ENCODE measurements at places on chromosomes 11 and 22.
A peak's percentile ranks its signal among the peaks of the same experiment; 100 is the strongest.

GRCh38 chr22:31019191-31019930, 50.3 kb downstream of the TUG1 start:
- no peak for DNase-seq
- H3K36me3 ChIP-seq: no peaks in the 10 kb centered on the region
- no peak overlapping the region for H3K27ac ChIP-seq
- no peaks in the 10 kb centered on the region for H3K4me1 ChIP-seq
- peaks cover 6% of the 10 kb centered on the region for H3K27me3 ChIP-seq
- no peak overlapping the region for H3K4me3 ChIP-seq

DNA sequence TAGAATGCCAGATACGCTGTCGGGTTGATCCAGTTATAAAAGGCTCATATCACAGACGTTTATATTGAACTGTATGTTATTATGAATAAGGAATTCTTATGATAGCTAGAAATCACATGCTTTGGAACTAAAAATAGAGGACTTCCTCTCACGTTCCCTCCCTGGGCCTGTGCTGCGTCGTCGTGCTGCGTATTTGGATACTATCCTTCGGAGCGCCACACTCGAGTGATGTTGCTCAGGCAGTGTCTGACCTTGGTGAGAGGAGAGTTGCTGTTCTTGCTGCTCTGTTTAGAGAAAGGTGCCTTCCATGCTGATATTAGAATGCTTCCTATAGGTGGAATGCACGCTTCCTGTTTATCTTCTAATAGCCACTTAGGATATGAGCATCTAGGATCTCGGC, 20.2 kb upstream of the ST14 start:
- peaks cover 13% of the 10 kb centered on the region for H3K4me1 ChIP-seq
- no peak overlapping the region for H3K27ac ChIP-seq
- H3K36me3 ChIP-seq: peaks cover 82% of the 10 kb centered on the region
- DNase-seq: no peak
- H3K27me3 ChIP-seq: no peaks in the 10 kb centered on the region

GRCh38 chr22:24096758-24097115, 84.5 kb upstream of the SUSD2 start:
- H3K4me3 ChIP-seq: no peak overlapping the region
- H3K4me1 ChIP-seq: no peaks in the 10 kb centered on the region
- no peak overlapping the region for H3K27ac ChIP-seq
- peaks cover 29% of the 10 kb centered on the region for H3K36me3 ChIP-seq

GRCh38 chr11:16946477-16947282, 67.5 kb downstream of the PLEKHA7 start:
- H3K4me1 ChIP-seq: peaks cover 28% of the 10 kb centered on the region
- no peaks in the 10 kb centered on the region for H3K36me3 ChIP-seq
- peaks cover 7% of the 10 kb centered on the region for H3K27me3 ChIP-seq
- DNase-seq: peak; percentile 15
- no peak overlapping the region for H3K4me3 ChIP-seq

DNA sequence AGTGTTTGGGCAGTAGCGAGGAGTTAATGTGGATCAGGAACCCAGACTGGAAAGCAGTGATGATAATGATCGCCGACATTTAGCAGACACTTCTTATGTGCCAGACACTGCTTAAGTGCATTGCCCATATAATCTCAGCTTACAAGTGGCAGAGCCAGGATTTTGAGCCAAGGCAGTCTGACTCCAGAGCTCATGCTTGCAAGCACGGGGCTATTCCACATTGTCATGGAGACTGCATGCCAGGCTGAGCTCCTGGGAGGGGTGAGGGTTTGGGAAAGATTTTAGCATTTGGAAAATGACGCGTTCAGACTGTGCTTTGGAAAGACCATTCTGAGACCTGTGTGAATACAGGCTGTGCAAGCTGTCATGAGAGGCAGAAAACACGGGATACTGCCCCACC, 302.7 kb downstream of the DDX10 start:
- no peak overlapping the region for H3K4me3 ChIP-seq
- DNase-seq: no peak
- peaks cover 5% of the 10 kb centered on the region for H3K27me3 ChIP-seq
- no peaks in the 10 kb centered on the region for H3K36me3 ChIP-seq

GRCh38 chr22:36918586-36919284, 5.3 kb downstream of the CSF2RB start:
- peaks cover 19% of the 10 kb centered on the region for H3K4me1 ChIP-seq
- peaks cover 40% of the 10 kb centered on the region for H3K27me3 ChIP-seq
- no peak for DNase-seq
- no peak overlapping the region for H3K4me3 ChIP-seq

- no peaks in the 10 kb centered on the region for H3K36me3 ChIP-seq
These were observed 29.2 kb downstream of the ABTB2 start for GRCh38 chr11:34328632-34328910.

- DNase-seq: no peak
- no peaks in the 10 kb centered on the region for H3K36me3 ChIP-seq
- H3K4me1 ChIP-seq: no peaks in the 10 kb centered on the region
- no peak overlapping the region for H3K27ac ChIP-seq
- H3K4me3 ChIP-seq: no peak overlapping the region
- peaks cover 4% of the 10 kb centered on the region for H3K27me3 ChIP-seq
These were observed 596.8 kb upstream of the CNTN5 start for GRCh38 chr11:98423933-98424332.

DNA sequence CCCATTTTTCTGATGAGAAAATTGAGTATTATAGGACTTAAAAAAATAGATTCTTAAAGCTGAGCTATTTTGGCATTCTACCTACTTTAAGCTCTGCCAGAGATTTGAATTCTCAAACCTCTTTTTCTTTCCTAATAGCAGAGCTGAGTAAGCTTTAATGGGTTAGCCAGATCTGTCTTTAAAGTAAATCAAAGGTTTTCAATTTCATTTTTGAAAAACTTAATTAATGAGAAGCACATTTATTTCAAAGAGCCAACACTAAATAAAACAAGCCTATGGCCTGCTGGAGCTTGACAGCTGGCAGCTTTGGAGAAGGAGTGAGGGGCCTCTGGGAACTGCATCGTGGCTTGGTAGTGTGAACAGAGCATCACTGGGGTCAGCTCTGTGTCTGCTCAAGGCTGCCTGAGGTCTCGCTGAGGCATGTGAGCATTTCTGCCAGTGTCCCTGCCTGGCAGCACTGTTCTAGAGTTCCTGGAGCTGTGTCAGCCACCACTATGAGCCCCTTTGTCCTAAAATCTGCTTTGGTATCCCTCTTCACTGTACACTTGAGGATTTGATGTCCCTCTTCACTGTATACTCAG, 50.4 kb upstream of the PRSS23 start:
- H3K27ac ChIP-seq: no peak overlapping the region
- peaks cover 5% of the 10 kb centered on the region for H3K27me3 ChIP-seq
- H3K36me3 ChIP-seq: no peaks in the 10 kb centered on the region
- no peak overlapping the region for H3K4me3 ChIP-seq
